ENCODE measurements at places on chromosomes 7 and 10.

DNA sequence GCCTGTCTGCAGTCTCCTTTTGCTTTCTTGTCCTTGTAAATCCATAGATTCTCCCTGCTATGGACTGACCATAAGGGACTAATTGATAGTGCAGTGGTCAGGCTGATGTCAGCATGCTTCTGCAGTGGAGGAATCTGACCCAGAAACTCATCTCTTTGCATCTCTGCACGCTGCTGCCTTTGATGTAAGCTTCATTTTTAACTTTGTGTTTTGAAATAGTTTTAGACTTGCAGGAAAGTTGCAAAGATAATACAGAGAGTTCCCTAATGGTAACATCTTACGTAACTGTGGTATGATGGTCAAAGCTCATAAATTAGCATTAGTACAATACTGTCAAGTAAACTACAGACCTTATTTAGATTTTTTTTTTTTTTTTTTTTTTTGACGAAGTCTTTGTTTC, 89.6 kb downstream of the GALNT17 start:
- no peak for DNase-seq

DNA sequence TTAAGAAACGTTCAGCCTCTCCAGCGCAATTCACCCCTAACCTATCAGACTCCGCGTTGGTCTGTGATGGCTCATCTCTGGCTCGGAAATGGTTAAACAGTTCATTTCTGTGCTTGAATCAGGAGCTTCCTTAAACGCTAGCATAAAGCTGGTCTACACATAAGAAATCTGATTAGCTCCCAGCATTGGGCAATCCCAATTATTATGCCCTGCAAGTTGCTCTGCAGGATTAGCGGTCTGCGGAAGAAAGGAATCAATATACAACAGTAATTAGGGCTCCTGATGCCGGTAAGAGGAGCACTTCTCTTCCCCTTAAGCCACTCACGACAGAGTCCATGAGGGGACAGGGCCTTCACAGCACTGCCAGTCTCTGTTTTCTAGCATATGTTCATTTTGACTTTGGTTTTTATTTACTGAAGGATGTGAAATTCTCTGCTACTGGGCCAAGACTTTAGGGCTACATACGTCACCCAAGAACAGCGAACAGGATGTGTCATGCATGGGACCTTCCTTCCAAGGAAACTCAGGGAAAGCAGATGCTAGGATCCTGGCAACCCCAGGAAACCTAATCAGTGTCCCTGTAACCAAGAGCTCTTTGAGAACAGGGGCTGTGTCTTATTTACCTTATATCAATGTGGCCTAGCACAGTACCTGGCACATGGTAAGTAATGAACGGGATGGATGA, 324.4 kb downstream of the KCNMA1 start:
- no peak for DNase-seq

DNA sequence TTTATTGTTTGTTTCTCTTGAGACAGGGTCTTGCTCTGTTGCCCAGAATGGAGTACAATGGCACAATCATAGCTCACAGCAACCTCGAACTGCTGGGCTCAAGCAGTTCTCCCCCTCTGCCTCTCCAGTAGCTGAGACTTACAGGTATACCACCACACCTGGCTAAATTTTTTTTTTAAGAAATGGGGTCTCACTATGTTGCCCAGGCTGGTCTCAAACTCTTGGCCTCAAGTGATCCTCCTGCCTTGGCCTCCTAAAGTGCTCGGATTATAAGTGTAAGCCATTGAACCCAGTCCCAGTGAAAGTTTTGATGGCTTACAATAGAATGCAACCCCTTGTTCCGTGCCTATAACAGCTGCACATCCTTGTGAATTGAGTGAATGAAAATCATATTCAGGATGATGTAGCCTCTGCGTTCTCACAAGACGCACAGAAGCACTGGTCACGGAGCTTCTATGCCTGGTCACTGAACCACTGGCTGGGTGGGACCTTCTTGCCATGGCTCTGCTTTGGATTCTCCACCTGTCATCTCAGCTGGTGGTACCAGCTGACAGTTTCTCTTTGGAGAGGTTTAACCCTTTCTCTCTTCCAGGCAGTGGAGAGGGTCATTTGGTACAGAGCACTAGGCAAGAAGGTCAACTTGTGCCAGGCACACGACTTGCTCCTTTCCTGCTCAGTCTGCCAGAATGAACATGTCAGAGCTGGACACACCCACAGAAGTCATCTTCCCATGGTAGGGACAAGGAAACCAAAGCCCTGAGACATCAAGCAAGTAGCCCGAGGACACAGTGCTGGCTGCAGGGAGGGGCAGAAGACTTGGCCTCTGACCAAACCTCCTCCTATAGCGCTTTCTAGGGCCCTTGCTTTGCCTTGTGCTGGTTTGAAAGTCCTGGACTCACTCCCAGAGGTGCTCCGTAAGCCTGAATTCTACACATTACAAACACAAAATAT, 89.6 kb downstream of the ATXN7L1 start:
- DNase-seq, result no peak

DNA sequence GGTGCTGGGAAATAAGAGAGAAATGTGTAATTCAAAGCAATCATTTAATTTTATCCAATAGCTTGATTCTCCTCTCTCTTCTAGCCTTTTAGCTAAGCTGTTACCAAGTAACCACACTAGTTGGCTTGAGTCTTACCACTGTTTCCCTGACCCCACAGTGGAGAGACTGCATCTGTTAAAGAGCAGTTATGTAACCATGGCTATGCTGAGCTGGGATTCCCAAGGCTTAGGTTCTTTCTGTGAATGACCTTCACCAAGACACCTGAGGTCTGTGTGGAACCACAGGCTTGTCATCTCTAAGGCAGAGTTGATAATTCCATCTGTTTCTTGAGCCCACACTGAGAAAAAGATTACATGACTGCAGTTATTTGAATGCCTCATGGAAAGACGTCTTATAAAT, 47.7 kb upstream of the ATRNL1 start:
- DNase-seq, result no peak

DNA sequence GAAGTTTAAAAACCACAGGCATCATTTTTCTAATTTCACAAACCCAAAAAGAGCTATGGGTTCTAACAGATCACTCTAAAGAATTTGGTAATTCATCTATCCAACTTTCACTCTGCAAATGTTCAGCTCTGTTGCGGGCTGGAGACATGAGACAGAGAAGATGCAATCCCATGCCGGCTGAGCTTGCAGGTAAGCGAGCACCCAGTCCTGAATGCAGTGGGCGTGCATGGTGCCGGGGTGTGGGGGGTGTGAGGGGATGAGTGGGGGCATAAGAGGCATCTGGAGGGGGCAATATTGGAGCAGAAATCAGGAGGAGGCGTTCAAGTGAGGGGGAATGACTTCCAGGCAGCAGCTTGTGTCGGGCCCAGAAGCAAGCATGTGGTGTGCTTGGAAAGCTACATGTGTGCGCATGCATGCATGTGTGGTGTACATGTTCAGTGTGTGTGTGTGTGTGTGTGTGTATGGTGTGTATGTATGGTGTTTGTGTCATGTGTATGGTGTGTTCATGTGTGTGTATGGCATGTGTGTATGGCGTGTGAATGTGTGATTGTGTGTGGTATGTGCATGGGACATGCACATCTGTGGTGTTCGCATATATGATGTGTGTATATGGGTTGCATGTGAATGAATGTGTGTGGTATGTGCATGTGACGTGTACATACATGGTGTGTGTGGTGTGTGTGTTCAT, 172.9 kb downstream of the PRKCQ start:
- DNase-seq, result no peak

DNA sequence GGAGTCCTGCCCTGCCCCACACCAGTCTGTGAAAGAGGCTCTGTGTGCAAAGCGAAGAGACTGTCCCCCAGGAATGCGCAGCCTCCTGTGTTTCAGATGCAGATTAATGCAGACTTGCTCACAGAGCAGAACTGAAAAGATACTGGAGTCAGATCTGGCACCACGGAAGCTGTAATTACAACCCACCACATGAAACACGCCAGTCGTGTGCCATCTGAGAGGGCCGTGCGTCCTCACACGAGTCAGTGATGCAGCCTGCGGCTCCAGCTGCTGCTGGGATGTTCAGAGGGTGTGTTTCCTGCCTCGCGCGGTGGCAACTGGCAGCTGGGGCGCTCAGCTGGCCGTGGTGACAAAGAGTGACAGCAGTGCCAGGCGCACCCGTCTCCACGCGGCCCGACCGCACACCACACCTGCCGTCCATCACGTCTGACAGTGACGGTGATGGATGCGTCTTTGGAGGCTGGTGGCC, 50.0 kb downstream of the NKX6-2 start:
- no peak for DNase-seq

- DNase-seq, result no peak
These were observed 89.0 kb downstream of the PHTF2 start for GRCh38 chr7:77887567-77887966.

DNA sequence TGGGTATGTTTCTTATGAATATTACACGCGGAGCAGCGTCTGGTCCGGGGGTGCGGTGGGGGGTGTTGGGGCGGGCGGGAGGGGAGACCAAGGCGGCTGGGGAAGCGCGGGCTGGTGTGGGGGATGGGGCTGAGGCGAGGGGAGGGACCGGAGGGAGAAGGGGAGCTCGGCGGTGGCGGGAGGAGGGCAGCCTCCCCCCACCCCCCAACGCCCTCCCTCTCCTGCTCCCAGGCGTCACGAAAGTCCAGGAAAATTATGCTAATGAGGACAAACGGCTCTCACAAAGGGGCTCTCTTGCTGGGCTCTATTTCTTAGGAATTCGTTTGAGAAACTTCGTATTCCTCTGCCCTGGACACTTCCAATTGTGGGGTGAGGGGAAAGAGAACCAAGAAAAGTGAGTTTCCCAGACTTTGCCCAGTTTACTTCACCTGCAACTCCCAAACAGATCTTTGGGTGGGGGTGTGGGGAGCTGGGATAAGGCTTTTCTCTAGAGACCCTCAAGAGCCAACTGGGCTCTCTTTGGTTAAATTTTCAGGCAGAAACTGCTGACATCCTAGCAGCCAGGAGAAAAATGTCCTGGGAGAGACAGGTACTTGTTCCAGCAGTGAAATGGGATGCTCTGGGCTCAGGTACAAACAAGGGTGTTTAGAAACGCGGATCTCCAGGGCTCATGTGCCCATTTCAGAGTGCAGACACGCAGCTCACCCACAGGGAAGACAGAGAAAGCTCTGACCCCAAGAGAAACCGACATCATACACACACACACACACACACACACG, 11.7 kb upstream of the HOXA2 start:
- DNase-seq, result no peak

GRCh38 chr10:119222966-119223386, 15.6 kb downstream of the GRK5 start:
- no peak for DNase-seq

- no peak for DNase-seq
These were observed 28.8 kb downstream of the CALML3 start for GRCh38 chr10:5553400-5554170.

GRCh38 chr10:62811159-62811875, 4.8 kb downstream of the EGR2 start:
- peak; percentile 60 for DNase-seq

DNA sequence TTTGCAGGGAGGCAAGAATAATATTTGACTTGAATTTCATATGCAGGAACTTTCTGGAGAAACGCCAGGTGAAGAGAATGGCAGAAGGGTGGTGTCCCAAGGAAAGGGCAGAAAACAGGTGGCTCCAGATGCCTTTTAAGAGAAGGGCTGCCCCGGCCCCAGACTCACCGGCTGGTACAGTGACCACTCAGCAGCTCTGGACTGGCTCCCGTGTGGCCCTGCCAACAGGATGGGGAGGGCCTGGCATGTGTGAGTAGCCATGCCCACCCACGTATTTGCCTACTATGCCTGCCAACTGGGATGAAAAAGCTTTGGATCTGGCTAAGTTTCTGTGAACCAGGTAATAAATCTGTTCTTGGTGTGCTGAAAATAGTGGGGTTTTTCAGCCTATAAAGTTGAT, 159.5 kb downstream of the PRKAG2 start:
- DNase-seq, result no peak

- no peak for DNase-seq
These were observed 513.9 kb upstream of the GALNT17 start for GRCh38 chr7:70618020-70618551.

DNA sequence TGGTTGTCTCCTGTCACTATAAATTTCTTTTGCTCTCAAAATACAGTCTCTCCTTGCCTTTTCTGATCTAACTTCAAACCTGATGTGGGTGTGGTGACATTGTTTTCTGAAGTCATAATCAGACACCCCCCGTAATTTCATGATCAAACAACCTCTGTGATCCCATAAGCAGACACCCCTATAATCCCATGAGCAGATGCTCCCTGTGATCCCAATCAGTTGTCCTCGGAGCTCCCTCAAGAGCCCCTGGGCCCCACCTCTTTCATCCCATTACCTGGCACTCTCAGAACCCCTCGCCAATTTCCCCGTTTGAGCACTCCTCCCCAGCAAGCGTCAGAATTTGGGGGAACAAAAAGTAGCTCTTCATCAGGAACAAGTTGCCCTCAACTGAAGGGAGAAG, 246.3 kb upstream of the FZD8 start:
- DNase-seq, result no peak

GRCh38 chr10:98916526-98917125, 319.0 kb downstream of the HPSE2 start:
- DNase-seq, result no peak

DNA sequence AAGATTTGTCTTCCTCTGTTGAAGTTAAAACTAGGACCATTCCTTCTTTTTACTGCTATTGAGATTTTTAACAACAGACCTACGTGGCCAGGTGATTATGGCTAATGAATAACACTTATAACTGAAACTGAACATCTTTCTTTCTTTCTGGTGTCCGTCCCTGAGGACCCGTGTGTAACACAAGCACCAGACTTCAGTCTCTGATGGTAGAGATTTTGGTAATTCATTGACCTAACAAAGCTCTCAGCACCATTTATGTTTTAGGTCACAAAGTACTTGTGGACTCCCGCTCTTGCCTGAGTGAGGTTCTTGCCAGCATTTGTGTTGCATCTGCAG, 40.4 kb upstream of the TMEM229A start:
- DNase-seq, result no peak

DNA sequence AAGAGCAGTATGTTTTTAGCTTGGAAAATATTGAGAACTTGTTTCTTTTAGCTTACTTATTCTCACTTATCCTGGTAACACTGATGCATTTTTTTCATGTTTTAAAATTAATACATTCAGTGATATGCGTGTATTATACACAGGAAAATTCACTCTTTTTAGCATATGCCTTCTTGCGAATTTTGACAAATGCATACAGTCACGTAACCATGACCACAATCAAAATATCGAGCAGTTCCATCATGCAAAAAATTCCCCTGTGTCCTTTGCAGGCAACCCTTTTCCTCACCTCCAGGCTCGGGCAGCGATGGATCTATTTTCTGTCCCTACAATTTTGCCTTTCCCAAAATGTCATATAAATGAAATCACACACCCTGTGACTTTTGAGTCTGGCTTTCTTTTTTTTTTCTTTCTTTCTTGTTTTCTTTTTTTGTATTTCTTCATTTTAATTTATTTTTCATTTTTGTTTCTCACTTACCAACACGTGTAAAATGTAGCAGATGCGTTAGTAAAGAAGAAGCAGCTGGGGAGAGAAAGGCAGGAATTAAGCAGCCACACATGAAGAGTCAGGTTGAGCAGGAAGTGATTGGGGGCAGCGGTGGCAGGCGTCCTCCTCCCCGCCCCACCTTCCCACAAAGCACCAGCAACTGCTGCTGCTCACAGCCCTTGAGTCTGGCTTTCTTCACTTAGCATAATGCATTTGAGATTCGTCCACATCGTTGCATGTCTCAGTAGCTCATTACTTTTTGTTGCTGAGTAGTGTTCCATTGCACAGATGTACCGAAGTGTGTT, 29.9 kb downstream of the ADRB1 start:
- no peak for DNase-seq

Measured in stimulated activated CD4-positive, alpha-beta T cell treated with anti-CD3 and anti-CD28 coated beads, Interleukin-1b, Interleukin-23, amount 100 ng/mL, for 4 hours (primary cell).